ENCODE measurements at places on chromosomes 7 and 10. TPM values are rescaled to one million over a fixed set of nuclear protein-coding genes. Genes with fewer than 3 reads are reported as not detected.

Gene GJD4
- total RNA-seq, result 0.24 TPM

Gene CALML3
- total RNA-seq, result not detected

Gene ZDHHC4
- 51.7 TPM for total RNA-seq

Gene OR2A7
- not detected for total RNA-seq

GRCh38 chr7:103771294-103771693 is 218.2 kb downstream of the RELN start:
- no peaks in the 10 kb centered on the region for H3K27me3 ChIP-seq
- H3K36me3 ChIP-seq, result no peaks in the 10 kb centered on the region
- no peak overlapping the region for H3K27ac ChIP-seq
- no peaks in the 10 kb centered on the region for H3K4me1 ChIP-seq

DNA sequence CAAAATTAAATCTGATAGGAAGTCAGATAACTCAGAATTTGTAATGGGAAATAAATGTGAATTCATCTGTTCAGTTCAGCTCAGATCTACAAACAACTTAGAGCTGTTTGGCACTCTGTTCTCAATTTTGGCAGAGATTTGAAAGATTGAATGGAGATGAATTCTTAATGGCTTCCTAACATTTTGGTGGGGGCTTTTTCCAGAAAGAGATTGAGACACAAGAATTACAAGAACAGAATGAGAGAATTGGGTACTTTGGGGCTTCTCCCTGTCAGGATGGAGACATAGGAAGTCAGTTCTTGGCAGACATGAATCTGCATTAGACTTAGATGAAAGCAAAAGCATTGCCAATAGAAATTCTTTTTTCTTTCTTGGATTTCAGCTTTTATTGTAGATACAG is 39.0 kb upstream of the PTPRZ1 start:
- DNase-seq, result no peak
- no peaks in the 10 kb centered on the region for H3K36me3 ChIP-seq
- H3K4me1 ChIP-seq, result no peaks in the 10 kb centered on the region
- no peak overlapping the region for H3K4me3 ChIP-seq
- no peaks in the 10 kb centered on the region for H3K27me3 ChIP-seq
- no peak overlapping the region for H3K27ac ChIP-seq

- DNase-seq, result peak; percentile 96
- H3K4me3 ChIP-seq, result no peak overlapping the region
- no peaks in the 10 kb centered on the region for H3K4me1 ChIP-seq
- no peaks in the 10 kb centered on the region for H3K27me3 ChIP-seq
- H3K27ac ChIP-seq, result no peak overlapping the region
Measured at GRCh38 chr10:69045441-69046300, 42.2 kb upstream of the SRGN start.

DNA sequence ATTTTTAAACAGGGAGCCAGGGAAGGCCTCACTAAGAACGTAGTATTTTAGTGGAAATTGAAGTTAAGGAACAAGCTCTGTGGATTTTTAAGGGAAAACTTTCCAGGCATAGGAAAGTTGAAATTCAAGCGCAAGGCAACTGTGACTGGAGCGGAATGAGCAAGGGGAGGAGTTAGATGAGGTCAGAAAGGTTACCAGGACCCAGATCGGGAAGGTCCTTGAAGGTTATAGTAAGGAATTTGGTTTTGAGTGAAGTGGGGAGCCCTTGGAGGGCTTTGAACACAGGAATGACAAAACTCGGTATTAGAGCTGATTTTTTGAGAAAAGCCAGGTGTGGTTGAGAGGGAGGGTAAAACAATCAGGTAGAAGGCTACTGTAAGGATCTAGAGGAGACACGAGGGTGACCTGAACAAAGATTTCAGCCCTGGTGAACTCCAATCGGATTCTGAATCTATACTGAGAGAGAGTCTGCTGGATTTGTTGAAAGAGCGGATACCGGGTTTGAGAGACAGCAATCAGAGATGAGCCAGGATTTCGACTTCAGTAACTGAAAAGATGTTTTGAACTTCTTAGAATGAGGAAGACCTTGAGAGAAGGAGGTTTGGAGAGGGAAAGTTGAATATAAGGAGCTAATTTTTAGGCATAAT is 1013.9 kb downstream of the NRG3 start:
- no peak overlapping the region for H3K27ac ChIP-seq
- H3K27me3 ChIP-seq, result no peaks in the 10 kb centered on the region

DNA sequence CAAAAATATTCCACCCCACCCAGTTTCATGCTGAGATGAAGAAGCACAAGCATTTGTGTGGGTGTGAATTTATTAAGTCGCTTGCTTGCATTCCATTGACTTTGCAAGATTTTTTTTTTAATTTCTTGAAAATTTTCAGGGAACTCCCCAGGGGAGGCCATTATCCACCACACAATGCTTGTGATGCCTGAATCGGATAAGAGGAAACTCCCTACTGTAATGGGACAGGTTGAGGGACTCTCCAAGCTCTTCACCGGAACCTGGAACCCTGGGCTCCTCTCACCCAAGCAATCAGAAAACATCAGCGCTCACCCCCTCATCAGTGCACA is 153.6 kb upstream of the ZMIZ1 start:
- H3K4me3 ChIP-seq, result no peak overlapping the region
- DNase-seq, result no peak
- H3K36me3 ChIP-seq, result no peaks in the 10 kb centered on the region
- H3K27me3 ChIP-seq, result peaks cover 16% of the 10 kb centered on the region
- H3K27ac ChIP-seq, result no peak overlapping the region

DNA sequence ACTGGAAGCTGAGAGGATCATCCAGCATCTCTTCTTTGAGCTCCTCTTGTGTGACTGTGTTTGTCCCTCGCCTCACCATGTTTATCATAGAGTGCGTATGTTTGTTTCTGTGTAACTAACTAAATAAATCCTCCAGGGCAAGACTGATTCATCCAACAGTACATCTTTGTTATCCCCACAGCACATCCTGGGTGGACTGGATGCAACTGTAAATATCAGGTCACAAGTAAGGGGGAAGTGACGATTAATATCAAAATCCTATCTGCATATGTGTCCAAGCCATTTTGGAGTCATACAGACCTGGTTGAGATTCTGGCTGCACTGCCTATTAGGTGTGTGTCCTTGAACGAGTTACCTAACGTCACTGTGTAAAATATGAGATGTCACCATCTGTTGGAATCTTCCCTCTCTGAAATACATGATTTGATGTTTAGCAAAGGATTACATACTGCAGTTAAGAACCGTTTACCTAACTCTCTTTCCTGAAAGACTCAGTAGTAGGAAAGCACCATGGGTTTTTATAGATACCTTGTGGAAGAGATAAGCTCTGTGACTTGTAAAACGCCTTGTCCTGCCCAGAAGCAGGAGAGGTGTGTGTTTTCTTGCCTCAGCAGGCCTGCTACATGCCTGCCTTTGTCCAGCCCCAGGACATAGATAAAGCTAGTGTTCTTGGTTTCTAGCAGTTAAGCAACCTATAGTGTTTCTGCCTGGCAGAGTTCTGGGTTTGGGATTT is 25.8 kb downstream of the WBP1L start:
- peak overlapping the region; percentile 68 for H3K27ac ChIP-seq
- DNase-seq, result no peak
- H3K4me1 ChIP-seq, result peaks cover 21% of the 10 kb centered on the region
- no peaks in the 10 kb centered on the region for H3K36me3 ChIP-seq
- H3K4me3 ChIP-seq, result no peak overlapping the region
